ENCODE measurements at places on chromosomes 5 and 9. TPM values are rescaled to one million over a fixed set of nuclear protein-coding genes. Genes with fewer than 3 reads are reported as not detected.

- no peak for DNase-seq
Observed at GRCh38 chr5:135129307-135129706, 95.3 kb upstream of the PITX1 start.

GRCh38 chr5:151739939-151740335, 18.5 kb downstream of the ATOX1 start:
- no peak for DNase-seq

GRCh38 chr9:101832486-101832885, 94.0 kb upstream of the GRIN3A start:
- DNase-seq, result peak; percentile 22

DNA sequence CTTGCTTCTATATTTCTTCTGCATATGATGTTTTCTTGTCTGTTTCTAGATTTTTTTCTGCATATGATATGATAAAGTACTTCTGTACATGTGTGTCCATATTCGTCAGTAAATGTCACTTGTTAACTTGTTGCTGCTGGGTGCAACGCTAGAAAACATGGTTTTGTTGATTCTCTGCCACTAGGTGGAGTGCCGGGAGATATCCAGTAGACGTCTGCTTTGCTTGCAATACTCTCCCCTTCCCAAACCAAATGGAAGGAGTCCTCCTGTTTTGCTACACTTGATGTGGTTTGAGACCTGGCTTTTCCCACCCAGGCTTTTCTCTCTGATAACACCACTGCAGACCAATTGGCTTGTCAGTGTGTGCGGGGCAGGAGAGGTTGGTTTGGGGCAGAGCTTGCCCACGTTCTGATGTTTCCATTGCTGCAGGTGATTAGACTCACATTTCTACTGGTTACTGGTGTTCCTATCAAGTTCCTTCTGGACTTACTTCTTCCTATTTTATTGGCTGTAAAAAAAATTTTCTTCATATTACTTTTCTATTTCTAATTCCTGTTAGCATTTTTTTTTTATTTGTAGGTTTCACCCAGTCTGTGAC, 900.0 kb upstream of the CDH10 start:
- DNase-seq, result no peak

Gene IL33
- 5.0 TPM for total RNA-seq

DNA sequence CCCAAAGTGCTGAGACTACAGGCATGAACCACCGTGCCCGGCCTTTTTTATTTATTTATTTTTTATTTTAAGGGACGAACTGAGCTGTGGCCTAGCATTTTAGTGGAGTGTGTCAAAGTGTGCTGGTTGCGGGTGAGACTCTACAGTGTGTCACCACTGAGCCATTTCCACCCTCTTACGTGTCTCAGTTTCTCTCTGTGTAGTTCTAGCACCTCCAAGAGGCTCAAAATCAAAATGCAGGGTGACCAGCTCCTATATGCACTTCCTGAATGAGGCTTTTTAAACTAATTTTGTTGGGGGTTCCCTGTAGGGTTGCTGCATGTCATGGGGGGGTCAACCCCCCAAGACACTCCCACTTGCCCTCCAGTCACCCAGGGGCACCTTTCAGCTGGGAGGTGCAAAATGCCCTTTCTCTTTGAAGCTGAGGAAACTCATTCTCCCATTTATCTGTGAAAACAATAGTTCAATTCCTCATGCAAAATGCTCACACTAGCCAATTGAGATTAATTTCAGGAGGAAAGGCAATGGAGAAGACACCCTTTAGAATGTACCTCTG, 69.3 kb downstream of the COL15A1 start:
- DNase-seq, result peak; percentile 16

Gene TLR4
- 3.2 TPM for total RNA-seq
